Myocyte (in vitro differentiated cells): ENCODE measurements at places on chromosomes 1 and 21.

DNA sequence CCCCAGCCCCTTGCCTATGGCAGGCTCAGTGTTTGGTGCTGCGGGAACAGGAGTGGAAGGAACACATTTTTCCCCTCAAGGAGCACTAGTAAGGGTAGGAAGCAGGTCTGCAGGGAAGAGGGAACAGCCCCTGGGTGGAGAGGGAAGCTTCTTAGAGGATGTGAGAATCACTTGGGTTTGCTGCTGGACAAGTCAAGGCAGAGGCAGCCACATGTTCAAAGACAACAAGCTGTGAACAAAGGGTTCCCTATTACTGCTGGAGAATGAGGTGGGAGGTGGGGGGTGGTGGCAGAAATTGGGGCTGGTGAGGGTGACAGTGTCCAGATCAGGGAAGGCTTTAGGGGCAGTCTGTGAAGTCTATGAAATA lies 24.8 kb upstream of the CITED4 start:
- DNase-seq: no peak

DNA sequence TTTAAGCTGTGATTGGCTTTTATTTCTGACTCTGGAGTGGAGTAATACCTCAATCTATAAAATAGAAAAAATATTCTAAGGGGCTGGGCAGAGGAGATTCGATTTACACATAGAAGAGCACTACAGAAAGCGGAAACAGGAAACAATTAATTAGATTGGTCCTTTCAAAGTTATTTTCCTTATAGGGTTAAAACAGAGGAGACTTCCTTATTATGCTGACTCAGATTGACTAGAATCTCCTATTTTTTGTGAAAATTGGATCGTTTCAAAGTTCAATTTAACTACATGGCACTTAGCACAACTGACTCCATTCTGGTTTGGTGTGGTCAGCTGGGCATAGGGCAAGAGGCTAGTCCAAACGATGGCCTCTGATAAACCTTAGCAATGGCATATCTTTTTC lies 48.3 kb upstream of the NCAM2 start:
- DNase-seq: no peak

DNA sequence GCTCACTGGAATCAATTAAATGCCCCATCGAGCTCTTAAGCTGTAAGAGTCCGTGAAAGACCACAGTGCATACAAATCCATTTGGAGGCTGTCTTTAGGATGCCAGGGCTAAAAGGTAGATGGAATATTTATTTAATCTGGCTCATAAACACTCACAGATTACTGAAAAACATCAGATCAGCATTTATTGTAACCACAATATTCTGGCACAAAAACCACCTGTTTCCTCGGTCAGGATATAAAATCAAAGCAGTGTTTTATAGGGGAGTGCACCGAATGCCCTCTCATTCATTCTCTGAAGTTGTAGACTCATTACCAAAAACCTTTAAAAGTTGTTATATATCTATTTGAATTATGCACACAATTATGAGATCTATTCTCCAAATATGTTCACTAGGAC lies 500.9 kb downstream of the NEGR1 start:
- DNase-seq: no peak

- peak; percentile 47 for DNase-seq
These were observed 18.8 kb downstream of the KYAT3 start for GRCh38 chr1:88973520-88974137.

DNA sequence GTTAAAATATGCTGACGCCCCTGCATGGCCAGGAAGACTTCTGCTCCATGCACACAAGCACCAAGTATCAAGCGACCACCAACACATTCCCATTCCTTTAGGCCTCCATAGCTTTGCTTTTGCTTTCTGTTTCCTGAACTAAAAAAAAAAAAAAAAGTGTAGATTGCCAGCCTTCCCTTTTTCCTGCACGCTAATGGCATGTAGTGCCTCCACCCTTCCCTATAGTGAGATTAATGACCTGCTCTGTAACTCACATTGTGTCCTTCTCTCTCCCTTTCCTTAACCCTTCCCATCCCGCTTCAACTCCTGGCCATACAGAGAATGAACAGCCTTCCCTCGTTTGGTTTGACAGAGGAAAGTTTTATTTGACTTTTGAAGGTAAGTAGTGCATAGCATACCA lies 57.1 kb upstream of the DYNLT5 start:
- DNase-seq: no peak

- no peak for DNase-seq
These were observed 25.3 kb upstream of the EFHD2 start for GRCh38 chr1:15384301-15384901.

- DNase-seq: no peak
These were observed 14.9 kb upstream of the SLAMF9 start for GRCh38 chr1:159968901-159969300.

DNA sequence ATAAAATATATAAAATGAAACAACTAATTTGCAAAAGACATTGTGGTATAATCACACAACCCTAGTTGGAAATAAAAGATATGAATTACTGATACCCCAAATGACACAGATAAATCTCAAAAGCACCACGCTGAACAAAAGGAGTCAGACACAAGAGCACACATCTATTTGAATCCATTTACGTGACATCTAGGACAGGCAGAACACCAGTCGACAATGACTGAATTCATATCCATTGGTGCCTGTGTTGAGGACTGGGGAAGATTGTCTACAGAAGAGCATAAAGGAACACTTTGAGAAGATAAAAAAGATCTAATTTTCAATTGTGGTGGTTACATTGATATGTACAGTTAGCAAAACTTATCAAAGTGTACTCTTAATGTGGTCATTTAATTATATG lies 874.1 kb downstream of the LTN1 start:
- DNase-seq: no peak

DNA sequence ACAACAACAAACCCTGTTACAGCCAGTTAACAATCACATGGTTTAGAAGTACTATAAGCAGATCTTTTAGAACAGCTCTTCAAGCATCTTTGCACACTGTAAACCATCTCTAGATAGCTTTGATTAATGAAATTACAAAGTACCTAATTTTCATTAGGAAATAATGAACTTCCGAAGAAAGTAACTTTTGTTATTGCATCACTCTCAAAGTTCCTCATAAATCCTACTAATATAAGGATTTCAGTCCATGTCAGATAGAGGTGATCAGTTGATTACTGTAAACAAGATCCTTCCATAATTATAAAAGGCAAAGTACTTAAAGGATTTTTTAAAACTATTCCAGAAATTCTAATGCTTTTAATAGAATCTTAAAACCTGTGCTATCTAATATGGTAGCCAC lies 58.2 kb downstream of the FAF1 start:
- no peak for DNase-seq

DNA sequence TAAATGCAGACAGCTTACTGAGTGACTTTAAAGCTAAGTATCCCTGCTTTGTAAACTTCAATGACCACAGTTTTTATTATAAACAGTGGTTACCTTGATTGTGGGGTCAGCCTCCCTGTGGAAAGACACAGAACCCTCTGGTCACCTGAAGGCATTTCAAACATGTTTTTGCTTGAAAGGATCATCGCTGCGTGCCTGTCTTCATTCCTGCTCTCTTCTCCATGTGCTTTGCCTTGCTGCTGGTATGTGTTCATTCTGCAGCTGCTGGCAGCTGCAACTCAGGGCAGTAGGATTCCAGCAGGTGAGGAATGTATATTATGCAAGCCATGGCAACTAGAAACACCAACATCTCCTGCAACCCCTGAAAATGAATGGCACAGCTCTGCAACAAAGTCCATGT lies 81.0 kb upstream of the VAV3 start:
- DNase-seq: no peak

DNA sequence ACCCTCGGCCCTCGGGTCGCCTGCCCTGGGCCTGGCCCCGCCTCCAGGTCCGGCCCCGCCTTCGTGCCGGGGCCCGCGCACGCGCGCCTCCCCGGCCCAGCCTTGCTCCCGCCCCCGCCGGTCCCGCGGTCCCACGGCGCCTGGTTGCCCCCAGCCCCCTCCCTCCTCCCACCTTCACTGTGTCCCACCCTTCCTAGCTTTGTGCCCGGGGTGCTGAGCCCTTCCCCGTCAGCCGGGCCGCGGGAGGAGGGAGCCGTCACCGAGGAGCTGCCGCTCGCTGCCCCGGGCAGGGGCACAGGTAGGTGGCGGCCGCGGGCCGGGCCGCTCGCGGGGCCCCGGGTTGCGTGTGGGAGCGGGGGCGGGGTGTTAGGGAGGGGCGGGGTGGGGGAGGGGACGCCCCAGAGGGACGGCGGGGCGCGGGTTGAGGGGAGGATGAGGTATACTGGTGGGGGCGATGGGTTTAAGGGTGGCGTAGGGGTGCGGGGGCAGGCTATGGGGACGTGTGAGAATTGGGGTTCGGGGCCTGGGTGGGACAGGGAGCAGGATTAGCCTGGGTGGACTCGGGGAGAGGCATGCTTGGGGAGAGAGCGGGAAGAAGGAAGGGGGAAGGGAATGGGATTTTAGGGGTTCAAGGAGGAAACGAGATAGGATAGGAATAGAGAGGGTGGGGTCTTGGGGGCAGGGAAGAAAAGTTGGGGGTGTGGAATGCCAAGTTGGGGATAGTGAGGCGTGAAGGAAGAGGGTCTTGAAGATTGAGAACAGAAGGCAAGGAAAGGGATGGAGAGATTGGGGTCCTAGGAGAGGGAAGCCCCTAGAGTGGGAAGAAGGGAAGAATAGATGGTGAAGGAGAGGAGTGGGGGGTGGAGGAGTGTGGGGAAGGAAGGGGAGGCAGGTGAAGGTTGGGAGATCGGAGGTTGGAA lies at the start of gene LRRC42:
Gene LRRC42 (plus strand): TSS at position 99 of the 920 bp plus-strand sequence. CDS start 5,650 bp downstream, outside the sequence.
- no peak for DNase-seq

DNA sequence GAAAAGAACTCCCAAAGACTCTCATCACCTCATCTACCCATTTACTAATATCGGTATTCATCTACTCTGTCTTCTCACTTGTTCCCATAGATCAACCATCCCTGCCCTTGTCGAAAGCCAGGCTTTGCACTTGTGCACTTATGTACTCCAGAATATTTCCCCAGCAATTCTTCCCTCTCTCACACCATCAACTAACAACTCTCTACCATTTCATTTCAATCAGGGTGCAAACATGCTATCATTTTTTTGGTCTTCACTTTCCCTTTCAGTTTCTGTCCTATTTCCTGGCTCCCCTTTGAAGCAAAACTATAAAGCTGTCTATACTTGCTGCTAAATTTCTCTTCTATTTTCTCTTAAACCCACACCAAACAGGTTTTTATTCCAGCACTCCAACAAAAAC lies 6.7 kb downstream of the C1orf105 start:
- DNase-seq: no peak

- no peak for DNase-seq
These were observed 11.4 kb upstream of the MMEL1 start for GRCh38 chr1:2644171-2644570.

- no peak for DNase-seq
These were observed 609.8 kb upstream of the NCAM2 start for GRCh38 chr21:20388400-20388799.

- no peak for DNase-seq
These were observed 222.0 kb downstream of the CAMTA1 start for GRCh38 chr1:7006996-7007871.

DNA sequence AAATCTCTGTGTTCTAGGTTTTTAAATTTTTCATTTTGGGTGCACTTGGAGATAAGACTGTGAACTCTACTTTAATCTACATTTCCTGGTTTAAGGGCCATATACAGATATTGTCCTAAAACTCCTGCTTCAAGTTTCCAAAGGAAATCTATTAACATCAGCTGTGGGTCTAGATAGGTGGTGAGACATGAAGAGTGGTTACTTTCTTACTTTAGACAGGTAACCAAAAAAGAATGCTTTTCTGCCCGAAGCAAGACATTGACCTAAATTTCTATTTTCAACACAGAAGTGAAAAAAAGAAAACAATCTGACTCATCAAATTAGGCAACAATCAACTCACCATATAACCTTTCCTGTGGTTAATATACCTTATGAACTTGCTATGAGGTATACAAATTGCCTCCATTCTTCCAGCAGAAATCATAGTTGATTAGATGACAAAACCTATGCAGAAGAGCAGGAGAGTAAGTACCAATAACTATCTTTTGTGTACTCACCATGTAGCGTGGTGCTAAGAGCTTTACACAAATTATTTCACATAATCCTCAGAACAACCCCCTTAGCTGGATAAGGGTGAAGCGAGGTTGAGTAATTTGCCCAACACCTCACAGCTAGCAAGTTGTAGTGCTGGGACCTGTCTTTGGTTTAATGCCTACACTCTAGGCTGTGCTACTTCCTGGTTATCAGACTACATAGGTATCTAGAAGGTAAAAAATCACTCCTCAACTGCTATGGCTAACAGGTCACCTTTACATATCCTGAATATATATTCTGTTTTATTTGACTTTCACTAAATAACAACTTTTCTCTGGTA lies 23.4 kb upstream of the PTPN14 start:
- DNase-seq: no peak

DNA sequence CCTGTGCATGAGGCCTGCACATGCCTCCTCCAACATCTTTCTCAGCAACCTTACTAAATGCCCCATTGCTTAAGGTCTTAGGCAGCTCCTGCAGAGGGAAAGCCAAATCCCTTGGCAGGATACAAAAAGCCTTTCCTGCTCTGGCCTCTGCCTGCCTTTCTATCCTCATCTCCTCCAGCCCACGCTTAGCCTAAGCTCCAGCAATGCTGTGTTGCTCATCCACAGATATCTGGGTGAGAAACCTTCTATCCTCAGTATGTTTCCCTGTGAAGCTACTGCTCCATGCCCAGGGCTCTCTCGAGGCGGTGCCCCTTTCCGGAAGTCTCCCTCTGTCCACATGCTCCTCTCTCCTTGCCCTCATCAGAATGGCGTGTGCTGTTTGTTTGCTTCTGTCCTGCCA lies 37.0 kb upstream of the CCSAP start:
- DNase-seq: no peak

- DNase-seq: no peak
These were observed 134.6 kb downstream of the TNFSF18 start for GRCh38 chr1:172916116-172916515.

GRCh38 chr21:31531967-31532366 lies 127.5 kb upstream of the SOD1 start:
- no peak for DNase-seq

DNA sequence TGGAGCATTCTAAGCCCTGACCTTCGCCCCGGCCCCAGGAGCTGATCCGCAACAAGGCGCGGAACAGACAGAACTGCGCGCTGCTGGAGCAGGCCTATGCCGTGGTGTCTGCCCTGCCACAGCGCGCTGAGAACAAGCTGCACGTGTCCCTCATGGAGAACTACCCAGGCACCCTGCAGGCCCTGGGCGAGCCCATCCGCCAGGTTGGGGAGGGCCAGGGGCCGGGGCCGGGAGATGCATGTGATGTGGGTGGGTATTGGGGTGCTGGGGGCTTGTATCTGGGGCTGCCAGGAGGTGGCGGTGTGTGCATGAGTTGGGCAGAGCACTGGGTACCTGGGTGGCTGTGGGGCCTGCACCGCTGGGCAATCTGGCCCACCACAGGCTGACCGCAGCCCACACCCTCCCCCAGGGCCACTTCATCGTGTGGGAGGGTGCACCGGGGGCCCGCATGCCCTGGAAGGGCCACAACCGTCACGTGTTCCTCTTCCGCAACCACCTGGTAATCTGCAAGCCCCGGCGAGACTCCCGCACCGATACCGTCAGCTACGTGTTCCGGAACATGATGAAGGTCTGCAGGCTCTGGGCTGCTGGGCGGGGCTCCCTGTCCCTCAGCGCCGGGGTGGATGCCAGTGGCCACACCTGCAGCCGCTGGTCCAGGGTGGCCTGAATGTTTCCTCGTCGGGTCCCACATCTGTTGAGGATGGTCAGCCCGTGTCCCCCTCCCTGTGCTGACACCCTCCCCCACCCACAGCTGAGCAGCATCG lies 65.8 kb downstream of the TRIM11 start:
- no peak for DNase-seq

GRCh38 chr1:169115891-169116585 lies 9.5 kb downstream of the ATP1B1 start:
- DNase-seq: no peak
